SJSA1 (cell line): ENCODE measurements at places on chromosomes 11 and 22. TPM values are rescaled to one million over a fixed set of nuclear protein-coding genes. Genes with fewer than 3 reads are reported as not detected.

Gene TNRC6B
- 10.5 and 16.6 TPM in 2 replicates for total RNA-seq

Gene MMP8
- total RNA-seq: not detected in 2 replicates

Gene CXCR5
- total RNA-seq: not detected in 2 replicates

Gene YAP1
- total RNA-seq: 30.0 and 38.1 TPM in 2 replicates

Gene RGL4
- total RNA-seq: not detected in 2 replicates

Gene SHISA8
- not detected in 2 replicates for total RNA-seq

Gene MRE11
- 9.6 and 13.4 TPM in 2 replicates for total RNA-seq

Gene MFRP
- not detected in 2 replicates for total RNA-seq

Gene CHST1
- not detected in 2 replicates for total RNA-seq

Gene MOV10L1
- total RNA-seq: 0.97 and 1.7 TPM in 2 replicates

Gene TMEM109
- total RNA-seq: 90.4 and 136 TPM in 2 replicates

Gene OR5T2
- total RNA-seq: not detected in 2 replicates

Gene NCF4
- not detected in 2 replicates for total RNA-seq
